NCI-H2081 treated with DMSO at 0.1 percent for 48 hours (cell line): ENCODE measurements at places on chromosomes 13 and 19.

DNA sequence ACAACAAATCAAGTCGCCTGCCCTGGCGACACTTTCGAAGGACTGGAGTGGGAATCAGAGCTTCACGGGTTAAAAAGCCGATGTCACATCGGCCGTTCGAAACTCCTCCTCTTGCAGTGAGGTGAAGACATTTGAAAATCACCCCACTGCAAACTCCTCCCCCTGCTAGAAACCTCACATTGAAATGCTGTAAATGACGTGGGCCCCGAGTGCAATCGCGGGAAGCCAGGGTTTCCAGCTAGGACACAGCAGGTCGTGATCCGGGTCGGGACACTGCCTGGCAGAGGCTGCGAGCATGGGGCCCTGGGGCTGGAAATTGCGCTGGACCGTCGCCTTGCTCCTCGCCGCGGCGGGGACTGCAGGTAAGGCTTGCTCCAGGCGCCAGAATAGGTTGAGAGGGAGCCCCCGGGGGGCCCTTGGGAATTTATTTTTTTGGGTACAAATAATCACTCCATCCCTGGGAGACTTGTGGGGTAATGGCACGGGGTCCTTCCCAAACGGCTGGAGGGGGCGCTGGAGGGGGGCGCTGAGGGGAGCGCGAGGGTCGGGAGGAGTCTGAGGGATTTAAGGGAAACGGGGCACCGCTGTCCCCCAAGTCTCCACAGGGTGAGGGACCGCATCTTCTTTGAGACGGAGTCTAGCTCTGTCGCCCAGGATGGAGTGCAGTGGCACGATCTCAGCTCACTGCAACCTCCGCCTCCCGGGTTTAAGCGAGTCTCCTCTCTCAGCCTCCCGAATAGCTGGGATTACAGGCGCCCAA, at the start of gene LDLR:
Gene LDLR, plus strand, starts transcription at position 210 of the 760 bp plus-strand sequence. Its CDS starts 86 bp downstream, at position 296.
- peak; percentile 74 for DNase-seq

DNA sequence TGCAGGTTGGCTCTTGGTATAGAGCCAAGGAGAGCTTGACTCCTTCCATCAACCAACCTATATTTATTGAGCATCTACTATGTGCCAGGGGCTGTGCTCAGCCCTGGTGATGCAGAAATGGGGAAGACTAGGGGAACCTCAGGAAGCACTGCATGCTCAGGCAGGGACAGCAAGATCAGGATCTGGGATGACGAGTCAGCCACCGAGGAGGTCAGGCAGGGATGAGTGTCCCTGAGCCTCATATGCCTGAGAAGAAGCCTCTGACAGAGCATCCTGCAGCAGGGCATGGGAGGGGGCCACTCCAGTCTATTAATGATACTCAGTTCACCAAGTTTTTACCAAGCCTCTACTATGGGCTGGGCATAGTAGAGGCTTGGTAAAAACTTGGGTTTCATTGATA, 158.1 kb downstream of the KATNAL1 start:
- no peak for DNase-seq

DNA sequence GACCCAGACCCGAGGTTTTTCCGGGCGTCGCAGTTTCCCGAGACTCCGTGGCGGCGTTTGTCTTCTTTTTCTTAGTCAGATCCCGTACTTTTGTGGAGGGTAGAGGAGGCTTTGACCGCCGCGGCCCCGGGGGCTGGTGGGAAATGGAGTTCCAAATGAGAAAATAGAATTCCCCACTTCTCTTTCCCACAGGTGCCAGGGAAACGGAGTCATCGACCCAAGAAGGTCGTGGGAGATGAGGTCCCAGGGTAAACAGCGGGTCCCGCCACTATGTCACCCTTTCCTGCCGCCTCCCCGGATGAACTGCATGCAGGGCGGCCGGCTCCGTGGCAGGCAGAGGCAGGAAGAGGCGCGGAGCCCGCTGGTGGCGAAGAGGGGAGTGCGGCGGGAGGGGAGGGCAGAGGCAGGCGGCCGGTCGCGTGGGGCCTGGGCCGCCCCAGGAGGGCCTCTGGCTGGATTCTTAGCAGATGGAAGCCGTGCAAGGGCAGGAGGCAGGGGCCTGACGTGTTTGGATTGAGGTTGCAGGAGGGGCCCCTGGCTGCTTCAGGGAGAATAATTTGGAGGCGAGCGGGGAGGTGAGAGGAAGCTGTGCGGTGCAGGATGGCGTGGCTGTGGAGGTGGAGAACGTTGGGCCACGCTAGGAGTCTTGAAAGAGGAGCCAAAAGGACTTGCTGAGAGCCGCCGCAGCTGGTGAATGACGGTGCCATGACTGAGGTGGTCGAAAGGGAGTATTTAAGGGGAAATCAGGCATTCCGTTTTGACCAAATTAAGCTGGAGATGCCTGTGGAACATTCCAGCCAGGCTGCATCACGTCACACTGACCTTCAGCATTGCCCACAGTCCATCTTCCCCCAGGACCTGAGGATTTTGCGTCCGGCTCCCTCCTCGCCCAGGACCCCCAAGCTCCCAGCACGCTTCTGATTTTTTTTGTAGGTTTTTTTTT, 11.7 kb downstream of the CYTH2 start:
- DNase-seq = no peak

GRCh38 chr13:26819046-26819445, 58.5 kb upstream of the GPR12 start:
- DNase-seq = no peak

- DNase-seq = no peak
These were observed 358.5 kb downstream of the MYO16 start for GRCh38 chr13:108987944-108988343.

GRCh38 chr19:38993271-38993670, 17.7 kb upstream of the FBXO17 start:
- no peak for DNase-seq

DNA sequence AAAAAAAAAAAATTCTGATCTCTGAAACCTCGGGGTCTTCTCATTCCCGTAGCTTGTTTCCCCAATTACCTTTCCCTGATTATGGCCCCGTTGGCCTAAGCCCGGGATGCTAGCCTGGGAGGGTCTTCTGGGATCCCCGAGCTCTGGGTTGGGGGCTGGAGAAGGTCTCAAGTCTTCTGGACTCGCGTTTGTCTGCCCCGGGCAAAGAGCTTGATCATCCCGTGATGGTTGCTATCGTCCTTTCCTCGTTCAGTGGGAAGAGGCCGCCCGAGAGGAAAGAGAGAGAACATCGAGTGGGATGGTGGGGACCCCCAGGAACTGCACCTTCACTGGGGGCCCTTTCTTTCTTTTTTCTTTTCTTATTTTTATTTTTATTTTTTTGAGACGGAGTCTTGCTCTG, 2.4 kb downstream of the GNA15 start:
- no peak for DNase-seq

GRCh38 chr13:30024125-30024865, 173.9 kb upstream of the UBL3 start:
- DNase-seq = no peak

DNA sequence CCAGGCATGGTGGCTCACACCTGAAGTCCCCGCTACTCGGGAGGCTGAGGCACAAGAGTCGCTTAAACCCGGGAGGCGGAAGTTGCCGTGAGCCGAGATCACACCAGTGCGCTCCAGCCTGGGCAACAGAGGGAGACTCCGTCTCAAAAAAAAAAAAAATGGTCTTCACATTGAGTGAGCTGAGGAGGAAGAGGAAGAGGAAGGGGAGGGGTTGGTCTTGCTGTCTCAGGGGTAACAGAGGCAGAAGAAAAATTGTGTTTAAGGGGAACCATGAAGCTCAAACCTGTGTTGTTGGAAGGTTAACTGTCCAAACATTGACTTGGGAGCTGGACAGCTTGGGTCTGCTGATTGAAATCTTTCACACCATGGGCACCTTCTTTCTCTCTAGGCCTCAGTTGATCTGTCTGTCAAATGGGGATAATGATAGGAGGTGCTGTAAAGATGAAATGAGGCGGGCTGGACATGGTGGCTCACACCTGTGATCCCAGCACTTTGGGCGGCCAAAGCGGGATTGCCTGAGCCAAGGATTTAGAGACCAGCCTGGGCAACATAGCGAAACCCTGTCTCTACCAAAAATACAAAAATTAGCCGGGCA, 9.8 kb upstream of the SLC44A2 start:
- DNase-seq = no peak

DNA sequence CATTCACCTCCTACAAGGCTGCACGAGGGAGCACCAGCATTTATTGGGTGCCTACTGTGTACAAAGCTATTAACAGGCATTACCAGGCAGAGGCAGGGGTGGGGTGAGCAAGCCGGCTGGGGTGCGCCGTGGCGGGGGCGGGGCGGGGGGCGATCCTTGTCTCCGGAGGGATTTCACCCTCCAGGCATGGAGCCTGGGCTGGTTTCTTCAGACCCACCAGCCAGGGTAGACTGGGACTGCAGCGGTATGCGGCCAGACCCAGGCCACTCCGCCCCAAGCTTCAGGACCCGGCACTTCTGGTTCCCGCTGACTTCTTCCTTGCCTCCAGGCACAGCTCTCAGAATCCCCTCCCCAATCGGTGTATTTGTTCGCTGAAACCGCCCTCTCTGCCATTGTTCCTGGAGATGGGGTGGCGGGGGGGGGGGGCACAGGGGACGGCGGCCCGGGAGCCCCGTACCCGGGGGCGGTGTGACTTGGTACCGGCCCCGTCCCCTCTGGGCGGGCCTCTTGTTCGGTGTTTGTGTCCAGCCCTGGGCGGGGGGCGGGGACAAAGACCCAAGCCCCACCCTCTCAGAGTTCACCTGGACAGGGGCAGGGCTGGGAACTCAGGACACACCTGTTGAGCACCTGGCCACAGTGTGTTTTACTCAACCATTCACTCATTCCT, 14.4 kb downstream of the TJP3 start:
- DNase-seq = no peak

DNA sequence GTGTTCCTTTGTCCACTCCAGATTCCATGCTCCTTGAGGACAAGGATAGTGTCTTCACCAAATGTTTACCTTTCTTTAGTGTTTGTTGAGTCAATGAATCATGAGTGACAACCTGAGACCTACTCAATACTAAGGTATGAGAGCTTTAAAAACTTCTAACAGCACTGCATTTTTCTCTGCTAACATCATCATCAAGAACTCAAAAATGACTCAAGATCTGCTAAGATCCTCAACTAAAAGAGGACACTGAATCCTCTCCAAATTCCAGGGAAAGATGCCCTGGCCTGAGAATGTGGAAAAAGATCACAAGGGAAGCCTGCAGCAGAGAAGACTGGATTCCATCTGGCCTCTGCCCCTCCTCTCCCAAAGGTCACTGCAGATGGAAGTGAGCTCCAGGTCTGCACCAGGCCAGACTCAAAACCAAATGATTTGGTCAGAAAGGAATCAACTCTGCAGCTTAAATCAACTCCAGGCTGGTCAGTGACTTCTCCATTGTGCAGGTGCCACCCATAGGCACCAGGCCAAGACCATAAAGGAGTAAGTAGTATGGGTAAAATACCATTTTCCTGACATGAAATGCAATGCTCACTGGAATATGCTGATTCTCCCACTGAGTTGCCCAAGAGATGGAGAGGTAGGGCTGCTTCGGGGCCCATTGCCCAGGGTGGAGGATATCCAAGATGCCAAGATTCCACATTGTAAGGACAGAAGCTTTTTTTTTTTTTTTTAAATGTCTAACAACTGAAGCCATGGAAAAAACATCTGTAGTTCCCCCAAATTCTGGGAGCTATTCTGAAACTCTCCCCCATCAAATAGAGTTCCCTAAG, 89.5 kb upstream of the DOCK9 start:
- no peak for DNase-seq

DNA sequence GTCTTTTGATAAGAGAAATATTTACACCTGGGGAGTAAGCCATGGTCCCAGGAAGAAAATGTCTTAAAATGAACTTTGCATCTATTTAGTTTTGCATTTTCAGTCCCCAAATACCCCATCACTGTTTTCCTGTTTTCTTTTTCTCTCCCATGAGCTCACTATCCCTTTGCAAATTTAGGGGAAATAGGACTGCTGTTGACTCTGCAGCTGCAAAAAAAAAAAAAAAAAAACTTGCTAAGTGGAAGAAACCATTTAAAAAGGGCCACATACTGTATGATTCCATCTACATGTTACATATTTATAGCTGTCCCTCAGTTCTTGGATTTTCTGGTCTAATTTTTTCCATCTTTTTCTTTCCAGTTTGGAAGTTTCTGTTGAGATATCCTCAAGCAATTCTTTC, 98.2 kb upstream of the SERP2 start:
- DNase-seq = no peak

- DNase-seq = no peak
These were observed 9.6 kb downstream of the CPT1C start for GRCh38 chr19:49700563-49700962.

GRCh38 chr13:71829547-71829946, 37.5 kb downstream of the DACH1 start:
- DNase-seq = no peak

- DNase-seq = no peak
These were observed 22.1 kb downstream of the ADPRHL1 start for GRCh38 chr13:113431171-113431570.

DNA sequence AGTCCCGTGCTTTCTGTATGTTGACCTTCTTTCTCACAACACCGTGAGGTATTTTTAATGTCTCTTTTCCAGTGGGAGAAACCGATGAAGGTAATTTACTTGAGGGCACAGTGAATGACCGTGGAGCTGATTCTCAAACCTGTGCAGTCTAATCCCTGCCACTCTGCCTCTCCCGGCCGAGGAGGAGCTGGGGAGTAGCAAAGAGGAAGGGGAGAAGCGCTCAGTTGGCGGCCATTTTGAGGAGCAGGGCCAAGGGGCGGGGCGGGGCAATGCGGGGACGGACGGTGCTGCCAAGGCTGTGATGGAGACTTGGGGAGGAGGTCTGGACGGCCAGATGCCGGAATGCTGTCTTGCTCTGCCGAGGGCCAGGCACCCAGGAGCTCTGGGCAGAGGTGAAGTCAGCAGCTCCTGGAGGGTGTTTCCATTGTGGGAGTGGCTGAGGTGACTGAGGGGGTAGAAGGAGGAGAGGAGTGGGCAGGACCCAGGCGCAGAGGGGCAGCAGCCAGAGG, 12.4 kb upstream of the RANBP3 start:
- DNase-seq = no peak

DNA sequence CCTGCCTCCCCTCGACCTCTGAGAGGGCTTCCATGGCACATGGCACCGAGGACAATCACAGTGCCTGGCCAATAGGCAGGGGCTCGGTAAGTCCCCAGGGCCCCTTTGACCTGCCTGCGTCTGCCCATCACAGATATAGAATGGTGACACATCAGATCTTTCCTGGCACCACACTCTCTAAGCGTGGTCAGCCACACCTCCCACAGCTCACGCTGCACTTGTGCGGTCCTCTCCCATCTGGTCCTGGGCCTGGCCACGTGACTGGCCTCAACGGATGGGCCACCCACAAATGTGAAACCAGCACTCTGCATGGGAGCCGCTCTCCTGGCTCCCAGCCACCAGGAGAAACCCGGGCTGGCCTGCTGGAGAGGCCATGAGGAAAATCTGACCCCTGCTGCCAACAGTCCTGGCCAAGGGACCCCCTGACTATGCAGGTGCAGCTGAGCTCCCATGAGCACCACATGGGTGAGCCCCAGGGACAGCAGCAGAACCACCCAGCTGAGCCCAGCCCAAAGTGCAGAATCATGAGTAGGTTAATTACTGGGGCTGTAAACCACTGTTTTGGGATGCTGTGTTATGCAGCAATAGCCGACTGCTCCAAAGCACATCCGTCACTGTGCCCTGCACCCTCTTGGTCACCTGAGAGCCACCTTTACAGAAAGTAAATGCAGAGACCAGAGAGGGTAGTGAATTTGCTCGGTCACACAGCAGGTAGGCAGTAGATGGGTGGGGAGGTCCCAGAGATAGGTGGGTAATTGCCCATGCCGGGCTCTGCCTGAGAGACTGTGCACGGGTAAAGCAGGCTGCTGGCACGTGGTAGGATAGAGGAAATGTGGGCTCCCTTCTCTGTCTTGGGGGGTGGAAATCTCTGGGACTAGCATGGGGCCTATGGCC, 9.7 kb upstream of the MEF2B start:
- DNase-seq = no peak
